ENCODE measurements at places on chromosomes 4 and X. TPM values are rescaled to one million over a fixed set of nuclear protein-coding genes. Genes with fewer than 3 reads are reported as not detected.

Gene DACH2
- total RNA-seq: not detected

Gene TEX11
- total RNA-seq: not detected

Gene CFP
- total RNA-seq: 1.1 TPM

Gene NAP1L3
- total RNA-seq: 2.6 TPM

Measured in suprapubic skin (tissue), 4 donors.